ENCODE measurements at places on chromosomes 3 and 15.

DNA sequence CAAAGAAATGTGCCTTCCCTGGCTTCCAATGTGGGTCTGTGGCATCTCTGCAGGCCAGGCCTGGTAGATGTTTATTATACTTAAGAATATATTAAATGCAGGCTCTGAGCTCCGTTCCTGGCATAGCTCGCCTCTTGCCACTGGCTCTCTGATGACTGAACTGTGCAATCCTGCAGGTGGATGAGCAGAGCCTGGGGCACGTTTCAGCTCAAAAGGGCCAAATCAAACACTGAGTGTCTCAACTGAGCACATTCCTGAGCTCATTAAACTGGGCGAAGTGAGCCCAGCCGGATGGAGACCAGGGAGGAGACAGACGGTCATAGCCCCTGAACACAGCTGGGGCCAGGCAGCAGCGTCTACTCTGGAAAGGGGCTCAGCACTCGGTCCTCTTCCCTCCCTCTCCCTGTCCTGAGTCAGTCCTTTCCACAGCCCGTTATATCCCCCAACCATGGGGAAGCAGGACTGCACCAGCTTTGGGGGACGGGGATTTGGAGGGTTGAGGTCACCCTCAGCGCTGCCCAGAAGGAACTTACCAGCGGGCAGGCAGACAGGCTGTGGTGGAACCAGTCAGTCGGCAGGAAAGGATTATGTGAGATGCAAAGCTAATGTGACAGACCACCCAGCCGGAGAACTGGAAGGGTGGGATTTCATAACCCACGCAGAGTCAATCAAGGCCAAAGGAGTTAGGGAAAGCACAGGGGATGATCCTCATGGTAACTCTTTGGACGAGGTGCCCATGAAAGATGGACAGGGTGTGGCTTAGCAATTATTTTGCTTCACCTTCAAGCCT, 77.4 kb upstream of the ANKRD34C start:
- DNase-seq = no peak

GRCh38 chr3:113287111-113287802, 75.9 kb downstream of the BOC start:
- no peak for DNase-seq

GRCh38 chr3:77281721-77282120, 241.8 kb downstream of the ROBO2 start:
- no peak for DNase-seq

GRCh38 chr3:138034918-138035317, 25.0 kb downstream of the CLDN18 start:
- DNase-seq = no peak

GRCh38 chr3:195903950-195904290, 4.4 kb downstream of the TNK2 start:
- no peak for DNase-seq

Measured in kidney epithelial cell (primary cell).